Brain microvascular endothelial cell (primary cell): ENCODE measurements at places on chromosomes 3 and 15.

DNA sequence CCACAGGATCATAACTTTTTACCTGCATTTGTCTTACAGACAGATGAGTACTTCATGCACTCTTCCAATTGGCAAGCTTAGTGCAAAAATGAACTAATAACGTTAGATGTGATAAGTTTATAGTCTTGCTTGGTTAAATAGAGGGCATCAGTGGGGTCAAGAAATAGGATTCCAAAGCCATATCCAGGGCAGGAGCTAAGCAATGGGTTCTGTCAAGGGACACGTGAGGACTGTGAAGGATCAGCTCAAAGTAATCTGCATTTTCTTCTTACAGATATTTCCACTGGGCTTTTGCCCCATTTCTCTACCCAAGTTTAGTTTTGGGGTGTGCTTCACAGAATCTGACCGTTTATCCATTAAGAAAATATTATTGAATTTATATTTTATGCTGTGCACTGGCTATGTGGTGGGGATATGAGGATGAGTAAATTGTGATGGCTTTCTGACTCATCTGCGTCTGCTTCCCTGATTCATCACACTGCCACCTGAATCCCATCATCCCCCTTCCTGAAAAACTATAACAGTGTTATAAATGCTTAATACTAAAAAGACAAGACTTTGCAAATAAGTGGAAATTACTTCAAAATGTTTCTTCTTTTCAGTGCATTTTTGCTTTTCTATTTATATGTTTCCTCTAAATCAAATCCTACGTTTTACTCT lies 17.5 kb downstream of the PPP2R3A start:
- DNase-seq = peak; percentile 48

DNA sequence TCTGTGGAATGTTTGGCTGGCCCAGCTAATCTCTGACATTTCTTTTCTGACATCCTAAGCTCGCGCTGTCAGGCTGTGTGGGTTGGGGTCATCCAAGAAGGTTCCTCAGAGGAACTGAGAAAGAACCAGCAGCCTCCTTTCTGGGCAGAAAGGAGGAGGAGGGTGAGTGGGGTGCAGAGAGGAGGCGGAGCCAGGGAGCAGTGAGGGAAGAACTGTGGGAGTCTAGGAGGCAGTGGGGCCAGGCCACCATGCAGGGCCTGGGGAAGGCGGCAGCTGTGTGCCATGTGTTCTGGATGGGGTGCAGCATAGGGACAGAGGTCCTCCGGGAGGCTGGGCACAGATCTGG lies 5.3 kb downstream of the SEMA7A start:
- DNase-seq = no peak

DNA sequence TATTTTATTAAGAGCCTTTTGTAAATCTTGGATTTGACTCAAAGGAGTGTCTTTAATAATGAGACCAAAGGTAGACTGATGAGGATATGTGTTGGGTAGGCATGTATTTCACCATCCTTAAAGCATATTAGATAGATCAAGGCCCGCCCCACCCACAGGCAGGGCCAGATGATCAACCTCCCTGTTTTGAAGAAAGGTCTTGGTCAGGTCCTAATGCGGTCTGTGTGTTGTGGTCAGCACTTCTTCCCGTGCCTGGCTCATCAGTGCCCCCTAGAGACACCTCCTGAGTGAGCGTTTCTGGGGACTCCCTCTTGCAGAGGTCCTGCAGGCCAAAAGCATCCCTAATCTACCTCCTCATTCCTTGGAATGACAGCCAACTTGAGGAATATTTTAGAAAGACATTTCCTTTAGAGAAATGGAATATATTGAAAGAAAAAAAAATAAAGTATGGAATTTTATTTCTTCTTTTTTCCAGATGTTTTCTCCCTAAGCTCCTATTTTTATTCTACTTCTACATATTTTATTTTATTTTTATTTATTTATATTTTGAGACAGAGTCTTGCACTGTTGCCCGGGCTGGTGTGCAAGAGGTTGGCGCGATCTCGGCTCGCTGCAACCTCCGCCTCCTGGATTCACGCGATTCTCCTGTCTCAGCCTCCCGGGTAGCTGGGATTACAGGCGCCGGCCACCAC lies 6.0 kb downstream of the TM4SF4 start:
- peak; percentile 92 for DNase-seq

DNA sequence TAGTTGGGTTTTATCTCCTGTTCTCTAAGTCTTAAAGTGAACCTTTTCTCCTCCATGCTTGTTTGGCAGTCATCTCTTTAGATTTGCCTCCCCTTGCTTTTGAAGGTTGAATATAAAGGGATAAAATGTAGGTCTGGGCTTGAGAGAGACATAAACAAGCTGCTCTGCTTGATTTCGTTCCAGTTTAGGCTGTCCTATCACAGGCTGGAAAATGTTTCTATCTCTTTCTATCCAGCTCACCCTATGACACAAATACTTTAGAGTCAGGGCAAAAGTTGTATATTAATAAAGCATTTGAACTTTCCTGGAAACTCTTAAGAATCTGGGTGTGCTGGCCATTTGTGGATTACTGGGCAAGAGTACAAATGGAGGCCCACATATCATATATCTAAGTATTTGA lies 29.5 kb upstream of the ZBBX start:
- no peak for DNase-seq

DNA sequence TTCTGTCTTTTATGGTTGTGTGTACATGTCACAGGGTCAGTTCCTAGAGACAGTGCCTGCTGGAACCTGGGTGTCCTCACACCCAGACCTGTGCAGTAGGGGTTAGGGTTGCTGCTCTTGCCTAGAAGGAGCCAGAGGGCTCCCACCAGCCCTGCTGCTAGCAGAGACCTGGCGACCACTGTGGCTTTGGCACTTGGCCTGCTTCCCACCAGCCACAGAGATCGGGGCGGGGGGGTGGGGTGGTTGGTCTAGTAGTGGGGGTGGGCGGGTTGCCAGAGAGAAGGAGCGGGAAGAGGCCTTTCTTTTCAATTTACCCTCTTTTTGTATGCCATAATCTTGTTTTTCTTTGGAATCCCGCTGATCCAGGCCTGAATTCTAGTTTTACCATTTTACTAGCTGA lies 29.4 kb downstream of the EEFSEC start:
- no peak for DNase-seq

GRCh38 chr15:58284293-58284692 lies 146.1 kb downstream of the AQP9 start:
- DNase-seq = no peak

DNA sequence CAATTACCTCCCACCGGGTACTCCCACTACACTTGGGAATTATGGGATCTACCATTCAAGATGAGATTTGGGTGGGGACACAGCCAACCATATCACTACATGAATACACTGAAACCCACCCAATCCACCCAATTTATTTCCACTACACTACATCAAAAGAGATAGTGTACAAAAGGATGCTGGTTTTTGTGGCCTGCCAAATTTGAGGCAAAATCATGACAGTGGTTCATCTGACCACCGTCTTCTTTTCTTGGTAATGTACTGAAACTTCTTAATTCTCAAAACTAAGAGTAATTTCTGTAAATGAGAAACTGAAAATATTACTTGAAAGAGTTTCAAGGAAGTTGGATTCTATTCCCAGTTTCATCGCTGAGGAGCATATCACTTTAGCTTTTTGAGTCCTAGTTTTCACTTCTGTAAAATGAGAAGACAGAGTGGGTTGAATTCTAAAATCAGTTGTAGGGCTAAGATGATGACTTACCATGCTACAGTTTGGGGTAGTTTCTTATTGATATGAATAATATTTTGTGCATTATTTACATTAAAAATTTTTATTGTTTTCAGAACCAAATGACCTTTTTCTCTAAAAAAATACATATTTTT lies 360.4 kb upstream of the CNTN6 start:
- no peak for DNase-seq

DNA sequence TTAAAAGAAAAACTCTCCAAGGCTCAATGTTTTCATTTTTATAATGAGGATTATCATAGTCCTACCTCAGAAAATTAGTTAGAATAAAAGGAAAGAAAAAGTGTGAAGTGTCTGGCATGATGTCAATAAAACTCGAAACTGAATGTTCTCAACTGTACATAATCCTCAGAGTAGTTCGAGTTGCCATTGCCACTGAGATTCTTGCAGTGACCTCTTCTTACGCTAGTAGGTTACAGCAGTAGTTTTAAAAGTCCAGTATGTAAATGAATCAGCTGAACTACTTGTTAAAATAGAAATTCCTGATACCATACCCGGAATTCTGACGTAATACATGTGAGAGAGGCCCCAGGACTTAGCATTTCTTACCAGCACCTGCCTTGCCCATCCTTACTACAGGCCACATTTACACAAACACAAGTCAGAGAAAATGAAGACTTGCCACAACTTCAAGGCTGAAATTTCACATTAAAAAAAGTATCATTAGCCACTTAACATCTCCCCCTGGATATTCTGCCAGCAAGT lies 502.6 kb downstream of the FGF12 start:
- DNase-seq = no peak

- DNase-seq = peak; percentile 18
Measured at GRCh38 chr15:77418966-77419835, 703 bp downstream of the PEAK1 start.

GRCh38 chr3:154427685-154428285 lies 2.2 kb downstream of the GPR149 start:
- no peak for DNase-seq

DNA sequence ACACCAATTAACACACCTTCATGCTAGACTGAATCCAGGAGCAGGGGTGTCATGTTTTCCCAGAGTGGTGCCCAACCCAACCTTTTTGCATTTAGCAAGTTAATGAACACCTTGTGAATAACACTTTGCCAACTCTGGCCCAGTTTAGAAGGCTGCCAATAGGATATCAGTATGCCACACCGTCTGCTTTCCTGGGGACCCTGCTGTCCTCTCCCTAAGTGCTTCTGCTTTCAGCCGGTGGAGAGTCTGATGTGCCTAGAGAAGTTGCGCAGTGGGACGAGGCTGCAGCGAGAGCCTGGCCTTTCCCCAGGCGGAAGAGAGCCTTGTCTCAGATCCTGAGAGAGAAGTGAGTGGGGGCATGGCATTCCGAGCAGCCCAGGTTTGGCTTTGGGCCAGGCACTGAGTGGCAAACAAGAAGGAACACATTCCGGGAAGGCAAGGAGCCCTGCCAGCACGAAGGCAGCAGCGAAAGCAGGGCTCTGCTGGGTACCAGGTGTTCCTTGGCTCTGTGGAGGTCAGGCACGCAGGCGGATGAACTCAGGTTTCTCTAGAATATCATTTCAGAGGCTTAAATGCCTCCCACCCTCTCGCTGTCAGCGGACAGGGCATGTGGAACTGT lies 36.9 kb downstream of the SENP8 start:
- no peak for DNase-seq

GRCh38 chr3:41044523-41044922 lies 154.8 kb upstream of the CTNNB1 start:
- DNase-seq = no peak

DNA sequence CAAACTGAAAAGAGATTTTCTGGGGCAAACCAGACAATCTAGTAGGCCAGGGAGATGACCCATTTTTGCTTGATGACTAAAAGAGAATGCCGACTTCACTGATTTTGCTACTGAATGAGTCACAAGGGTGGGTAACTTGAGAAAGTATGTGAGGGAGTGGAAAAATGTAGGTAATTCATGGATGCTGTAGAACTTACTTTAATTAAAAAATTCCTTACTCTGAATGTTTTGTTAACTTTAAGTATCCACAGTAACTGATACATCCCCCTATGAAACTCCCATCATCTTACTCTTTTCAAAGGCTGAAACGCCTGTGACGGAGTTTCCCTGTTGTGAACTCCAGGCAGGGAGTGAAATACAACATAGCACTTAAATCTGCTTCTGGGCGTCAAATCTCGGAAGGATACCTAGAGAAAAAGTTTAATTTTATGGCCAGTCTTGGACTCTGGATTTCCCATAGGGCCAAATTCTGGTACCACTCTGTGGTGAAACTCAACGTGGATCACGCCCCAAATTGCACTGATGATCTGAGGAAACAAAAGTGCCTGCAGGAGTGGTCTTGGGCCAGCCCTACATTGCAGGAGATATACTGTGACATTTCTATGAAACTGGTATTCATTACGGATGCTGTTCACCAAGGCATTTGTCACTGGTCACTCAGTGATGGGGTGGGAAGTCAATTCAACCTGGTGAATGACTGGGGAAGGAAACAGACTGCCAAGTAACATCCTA lies 24.0 kb downstream of the GOLIM4 start:
- peak; percentile 80 for DNase-seq

- no peak for DNase-seq
Measured at GRCh38 chr15:69665641-69666111, 213.1 kb downstream of the RPLP1 start.

- DNase-seq = no peak
Measured at GRCh38 chr15:48414015-48414414, 82.8 kb downstream of the DUT start.

DNA sequence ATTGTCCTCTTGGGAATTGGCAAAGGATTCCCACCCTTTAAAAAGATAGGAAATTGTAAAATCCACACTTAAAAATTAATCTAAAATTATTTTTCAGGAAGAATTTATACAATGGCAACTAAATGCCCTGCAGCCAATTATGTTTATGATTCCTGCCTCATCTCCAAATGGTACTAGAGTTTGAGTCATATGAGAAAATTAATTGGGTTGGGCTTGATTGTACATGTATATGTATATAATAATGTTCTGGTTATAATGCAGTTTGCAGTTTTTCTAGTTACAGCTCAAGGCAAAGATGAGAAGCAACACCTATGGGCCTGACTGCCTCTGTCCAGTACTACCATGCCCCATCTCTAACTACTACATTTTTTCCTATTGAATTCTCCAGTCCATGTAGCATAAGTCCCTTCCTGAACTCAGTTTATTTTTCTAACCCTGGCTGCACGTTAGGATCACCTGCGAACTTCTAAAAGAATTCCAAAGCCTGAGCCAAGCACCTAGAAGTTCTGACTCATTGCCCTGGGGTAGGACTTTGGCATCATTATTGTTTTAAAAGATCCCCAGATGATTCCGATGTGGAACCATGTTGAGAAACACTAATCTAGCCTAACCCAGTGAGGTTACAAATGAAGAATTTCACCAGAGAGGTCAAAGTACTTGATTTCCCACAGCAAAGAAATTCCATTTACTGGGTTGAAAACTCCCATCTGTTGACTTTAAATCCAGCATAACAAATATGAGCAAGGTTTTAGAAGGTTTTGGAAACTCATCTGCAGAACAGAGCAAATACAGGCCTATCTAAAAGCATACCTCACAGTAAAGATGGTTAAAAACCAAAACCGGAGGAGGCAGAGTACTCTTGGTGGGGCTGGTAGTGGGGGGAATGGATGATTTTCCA lies 19.4 kb downstream of the TGFBR2 start:
- DNase-seq = no peak

DNA sequence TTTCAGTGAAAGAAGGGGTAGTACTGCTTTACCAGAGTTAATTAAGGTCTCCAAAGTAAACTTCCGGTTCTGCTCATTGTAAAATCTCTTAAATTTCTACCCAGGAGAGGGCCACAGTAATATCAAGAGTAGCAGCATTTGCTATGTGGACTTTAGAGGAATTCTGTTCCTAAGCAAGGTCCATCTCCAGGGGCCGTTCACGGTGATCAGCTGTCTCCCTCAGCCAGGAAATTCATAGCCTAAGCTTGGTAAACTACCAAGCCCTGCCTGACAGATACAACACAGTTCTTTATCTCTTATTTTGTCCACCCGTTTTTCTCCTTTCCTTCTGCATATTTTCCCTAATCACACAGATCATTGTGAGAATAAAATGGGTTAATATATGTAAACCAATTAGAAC lies 2.3 kb downstream of the DUT start:
- DNase-seq = no peak
